ENCODE measurements at places on chromosomes 4 and X. TPM values are rescaled to one million over a fixed set of nuclear protein-coding genes. Genes with fewer than 3 reads are reported as not detected.

SPOCK3 gene
- 0.35 TPM for total RNA-seq

CACNA1F gene
- not detected for total RNA-seq

BST1 gene
- 15.0 TPM for total RNA-seq

HTT gene
- total RNA-seq: 12.1 TPM

SLC49A3 gene
- 0.21 TPM for total RNA-seq

RASGEF1B gene
- 0.06 TPM for total RNA-seq

CXorf51B gene
- total RNA-seq: not detected

MID1 gene
- 28.3 TPM for total RNA-seq

Data from A549 treated with AZD2906 at 1 μM for 4 hours (cell line).